Prostate gland (tissue), 2 donors: ENCODE measurements at places on chromosomes 16 and 17. TPM values are rescaled to one million over a fixed set of nuclear protein-coding genes. Genes with fewer than 3 reads are reported as not detected.

- DNase-seq: no peak
Observed at GRCh38 chr17:41814195-41814594, 1.4 kb downstream of the FKBP10 start.

DNA sequence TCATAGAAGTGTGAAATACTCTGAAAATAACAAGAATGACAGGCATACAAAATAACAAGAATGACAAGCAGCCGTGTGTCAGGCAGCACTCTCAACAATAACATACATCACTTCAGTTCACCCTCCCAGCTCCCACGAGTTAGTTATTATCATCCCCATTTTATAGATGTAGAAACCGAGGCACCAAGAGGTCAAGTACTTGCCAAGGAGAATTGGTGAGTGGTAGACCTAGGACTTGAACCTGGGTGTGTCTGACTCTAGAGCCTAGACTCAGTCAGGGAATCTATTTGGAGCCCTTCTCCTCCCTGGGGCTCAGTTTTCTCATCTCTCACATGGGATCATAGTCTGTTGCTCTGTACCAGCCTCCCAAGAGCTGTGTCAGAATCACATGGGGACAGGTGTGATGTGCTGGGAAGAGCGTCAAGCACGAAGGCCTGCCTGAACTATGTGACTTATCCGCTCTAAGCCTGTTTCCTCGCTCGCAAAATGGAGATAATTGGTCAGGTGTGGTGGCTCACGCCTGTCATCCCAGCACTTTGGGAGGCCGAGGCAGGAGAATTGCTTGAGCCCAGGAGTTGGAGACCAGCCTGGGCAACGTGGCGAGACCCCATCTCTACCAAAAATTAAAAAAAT lies 19.4 kb upstream of the PHOSPHO1 start:
- DNase-seq: no peak

- no peak for DNase-seq
Observed at GRCh38 chr16:76386784-76387183, 109.6 kb downstream of the CNTNAP4 start.

DNA sequence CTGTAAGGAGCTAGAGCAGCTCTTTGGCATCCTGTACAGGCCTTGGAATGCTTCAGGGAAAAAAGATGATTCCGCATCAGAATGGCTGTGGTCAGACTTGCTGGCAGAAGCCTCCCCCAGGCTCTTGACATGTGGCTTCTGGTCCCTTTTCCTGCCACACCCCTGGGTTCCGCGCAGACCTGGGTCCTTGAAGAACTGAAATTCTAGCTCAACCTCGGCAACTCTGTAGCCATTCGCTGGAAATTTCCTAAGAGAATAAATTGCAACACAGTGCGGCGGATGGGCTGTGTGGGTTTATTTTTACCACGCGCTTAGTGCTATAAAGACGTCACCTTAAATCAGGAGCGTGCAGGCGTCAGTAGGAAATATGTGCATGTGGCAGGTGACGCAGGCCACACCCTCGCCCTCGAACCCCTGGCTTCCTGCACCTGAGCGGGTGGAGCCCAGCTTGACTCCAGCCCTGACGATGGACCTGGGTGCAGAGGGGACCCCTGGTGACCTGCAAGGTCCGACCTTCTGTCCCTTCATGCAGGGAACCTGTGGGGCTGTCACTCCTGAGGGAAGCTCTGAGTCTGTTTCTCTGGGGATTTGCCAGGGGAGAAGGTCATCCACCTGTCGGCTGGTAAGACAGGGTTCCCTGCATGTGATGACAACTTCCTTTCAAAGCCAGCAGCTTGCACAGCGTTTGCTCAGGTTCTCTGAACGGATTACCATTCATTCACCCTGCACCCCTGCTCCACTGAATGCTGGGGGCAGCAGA lies 46.3 kb downstream of the METRNL start:
- DNase-seq: no peak

DNA sequence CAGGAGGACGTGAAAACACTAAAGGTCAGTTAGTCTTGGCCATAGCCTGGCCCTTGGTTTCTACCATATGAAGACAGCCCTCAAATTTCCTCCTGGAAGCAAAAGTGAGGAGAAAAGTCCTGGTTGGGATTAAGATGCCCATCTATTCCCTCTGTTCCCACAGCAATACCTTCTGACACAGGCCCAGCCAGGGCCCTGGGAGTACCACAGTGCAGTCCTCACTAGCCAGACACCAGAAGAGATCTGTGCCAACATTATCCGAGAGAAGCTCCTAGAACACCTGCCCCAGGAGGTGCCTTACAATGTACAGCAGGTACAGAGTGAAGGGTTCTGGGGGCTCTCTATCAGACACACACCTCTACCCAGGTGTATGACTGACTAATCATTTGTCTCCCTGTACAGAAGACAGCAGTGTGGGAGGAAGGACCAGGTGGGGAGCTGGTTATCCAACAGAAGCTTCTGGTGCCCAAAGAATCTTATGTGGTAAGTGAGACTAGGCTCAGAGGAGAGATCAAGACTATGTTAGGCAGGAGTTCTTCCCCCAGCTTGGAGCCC lies 4.1 kb downstream of the ERAL1 start:
- DNase-seq: no peak

- no peak for DNase-seq
Observed at GRCh38 chr16:4339909-4340308, 11.2 kb downstream of the PAM16 start.

- DNase-seq: peak; percentile 59
Observed at GRCh38 chr17:74210191-74211140, 2.9 kb upstream of the TTYH2 start.

- no peak for DNase-seq
Observed at GRCh38 chr17:77571155-77571981, 387.1 kb upstream of the TNRC6C start.

DNA sequence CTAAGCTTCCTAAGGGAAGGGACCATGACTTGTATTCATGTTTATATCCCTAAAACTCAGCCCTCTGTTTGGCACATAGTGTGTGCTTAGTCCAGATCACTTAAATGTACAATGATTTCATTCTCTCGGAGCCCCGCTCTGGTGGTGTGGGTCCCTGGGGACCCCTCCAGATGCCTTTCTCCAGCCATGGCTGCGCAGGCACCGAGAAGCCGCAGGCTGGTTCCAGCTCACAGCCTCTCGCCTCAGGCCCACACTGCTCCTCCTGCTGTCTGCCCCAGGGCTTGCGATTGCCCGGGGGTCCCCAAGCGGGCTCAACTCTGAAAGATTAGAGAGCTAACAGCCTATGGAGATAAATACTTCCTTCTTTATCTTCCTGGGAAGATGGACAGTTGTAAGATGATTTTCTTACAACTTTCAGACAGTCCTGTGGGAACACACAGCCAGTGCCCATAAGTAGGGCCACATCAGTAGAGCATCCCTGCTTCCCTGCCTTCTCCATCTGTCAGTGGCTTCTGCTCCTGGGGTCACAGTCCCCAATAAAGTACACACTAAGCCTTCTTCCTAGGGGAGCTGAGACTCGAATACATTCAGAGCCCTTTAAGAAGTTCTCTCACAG lies 66.2 kb downstream of the CENPV start:
- no peak for DNase-seq

GRCh38 chr17:3501344-3501743 lies 25.5 kb downstream of the ASPA start:
- DNase-seq: no peak

- peak; percentile 76 for DNase-seq
Observed at GRCh38 chr16:78461496-78462287, 362.2 kb downstream of the WWOX start.

GRCh38 chr17:45311760-45312476 lies 4.9 kb downstream of the MAP3K14 start:
- peak; percentile 53 for DNase-seq

DNA sequence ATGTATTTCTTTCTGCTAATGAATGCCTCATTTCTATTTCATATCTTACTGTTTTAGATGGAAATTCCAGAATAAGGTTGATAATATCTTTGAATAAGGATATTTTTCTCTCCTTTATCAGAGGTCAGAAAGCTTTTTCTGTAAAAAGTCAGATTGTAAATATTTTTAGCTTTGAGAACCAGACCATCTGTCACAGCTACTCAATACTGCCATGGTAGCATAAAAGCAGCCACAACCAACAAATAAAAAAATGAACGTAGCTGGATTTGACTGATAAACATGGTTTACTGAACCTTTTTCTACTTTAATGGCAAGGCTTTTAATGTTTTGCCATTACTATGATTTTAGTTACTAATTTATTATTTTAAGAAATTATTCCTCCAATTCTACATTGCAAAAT lies 217.4 kb upstream of the COX10 start:
- DNase-seq: no peak

- DNase-seq: no peak
Observed at GRCh38 chr16:75288181-75288580, 36.8 kb upstream of the BCAR1 start.

DNA sequence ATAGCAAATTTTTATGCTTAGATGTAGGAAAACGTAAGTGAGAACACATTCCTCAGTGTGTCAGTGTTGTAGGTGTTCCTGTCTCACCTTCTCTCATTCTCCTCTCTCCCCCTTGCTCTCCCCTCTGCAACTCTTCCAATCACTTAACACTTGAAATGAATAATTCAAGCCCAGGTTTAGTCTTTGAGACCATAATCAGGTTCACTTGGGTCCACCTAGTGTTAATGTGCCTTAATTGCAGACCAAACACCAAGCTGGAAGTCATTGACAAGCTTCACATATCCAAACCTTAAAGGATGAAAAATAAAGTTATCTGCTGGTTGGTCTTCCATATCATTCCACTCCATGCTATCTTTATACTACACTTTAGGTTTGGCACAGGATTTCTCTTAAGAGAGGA lies 37.0 kb downstream of the STXBP4 start:
- no peak for DNase-seq

DNA sequence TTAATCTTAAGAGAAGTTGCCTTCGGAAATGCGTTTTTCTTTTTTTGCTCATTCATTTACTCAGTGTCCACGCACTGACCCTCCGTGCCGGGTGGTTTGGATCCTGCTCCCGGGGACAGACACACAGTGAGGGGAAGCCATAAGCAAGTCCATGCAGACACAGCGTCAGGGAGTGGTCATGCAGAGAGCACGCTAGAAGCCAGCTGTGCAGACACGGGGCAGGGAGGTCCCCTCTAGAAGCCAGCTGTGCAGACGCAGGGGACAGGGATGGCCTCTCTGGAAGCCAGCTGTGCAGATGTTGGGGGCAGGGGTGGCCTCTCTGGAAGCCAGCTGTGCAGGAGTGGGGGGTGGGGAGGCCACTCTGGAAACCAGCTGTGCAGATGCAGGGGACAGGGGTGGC lies 4.8 kb downstream of the GAA start:
- DNase-seq: no peak

- no peak for DNase-seq
Observed at GRCh38 chr17:62822080-62822904, 14.2 kb upstream of the MARCHF10 start.

DNA sequence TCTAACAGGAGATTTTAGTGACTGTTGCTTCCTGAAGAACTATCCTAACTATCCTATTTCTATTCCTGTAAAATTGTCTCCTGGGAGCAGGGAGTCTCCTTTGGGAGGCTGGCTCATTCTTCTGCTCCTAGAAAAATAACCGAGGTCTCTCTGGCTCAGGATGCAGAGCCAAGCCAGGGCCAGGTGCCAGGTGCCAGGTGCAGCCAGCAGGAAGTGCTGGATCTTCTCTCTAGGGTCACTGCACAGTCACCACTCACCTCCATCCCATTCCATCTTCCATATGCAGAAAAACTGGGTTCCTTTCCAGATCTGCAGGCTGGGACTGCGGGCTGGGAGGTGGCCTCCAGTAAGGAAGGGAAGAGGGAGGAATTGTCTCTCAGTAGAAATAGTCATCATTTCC lies 3.8 kb upstream of the TMC7 start:
- DNase-seq: no peak

DNA sequence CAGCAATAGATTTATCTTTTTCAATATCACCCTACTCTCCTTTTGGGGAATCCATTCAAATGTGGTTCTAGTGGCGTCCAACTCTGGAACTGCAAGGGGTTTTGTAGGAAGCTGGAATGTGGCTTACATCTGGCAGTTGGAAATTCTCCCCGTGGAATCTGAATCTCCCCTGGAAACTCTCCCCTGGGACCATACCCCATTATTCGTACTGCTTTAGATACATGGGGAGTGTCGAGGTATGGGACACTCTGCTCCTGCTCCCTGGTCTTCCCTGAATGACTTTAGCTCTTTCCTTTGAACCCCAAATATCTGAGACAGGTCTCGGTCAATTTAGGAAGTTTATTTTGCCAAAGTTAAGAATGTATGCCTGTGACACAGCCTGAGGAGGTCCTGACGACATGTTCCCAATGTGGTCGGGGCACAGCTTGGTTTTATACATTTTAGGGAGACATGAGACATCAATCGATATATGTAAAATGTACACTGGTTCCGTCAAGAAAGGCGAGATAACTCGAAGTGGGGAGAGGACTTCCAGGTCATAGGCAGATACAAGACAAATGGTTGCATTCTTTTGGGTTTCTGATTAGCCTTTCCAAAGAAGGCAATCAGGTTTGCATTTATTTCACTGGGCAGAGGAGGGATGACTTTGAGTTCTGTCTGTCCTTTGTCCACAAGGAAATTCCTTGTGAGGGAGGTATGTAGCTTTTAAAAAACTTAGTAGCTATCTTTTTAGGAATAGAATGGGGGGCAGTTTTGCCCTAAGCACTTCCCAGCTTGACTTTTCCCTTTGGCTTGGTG lies 89.1 kb upstream of the CORO6 start:
- DNase-seq: no peak

- DNase-seq: no peak
Observed at GRCh38 chr16:70267516-70267915, 15.8 kb upstream of the EXOSC6 start.

DNA sequence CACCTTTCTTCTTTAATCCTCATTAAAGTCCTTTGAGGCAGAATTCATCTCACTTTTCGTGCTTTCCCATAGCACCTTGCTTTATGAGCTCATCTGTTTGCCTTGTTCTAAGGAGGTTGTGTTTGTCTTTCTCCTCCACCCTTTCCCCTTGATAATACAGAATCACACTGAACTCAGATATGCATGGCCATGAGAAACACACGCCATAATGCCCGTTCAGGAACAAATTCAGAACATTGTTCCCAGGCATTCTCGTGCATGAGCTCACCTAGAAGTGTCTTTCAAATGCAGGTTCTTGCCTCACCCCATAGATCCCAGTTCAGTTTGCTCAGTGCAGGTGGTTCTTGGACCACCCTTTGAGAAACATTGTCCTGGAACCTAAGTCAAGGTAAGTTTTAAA lies 71.1 kb downstream of the TMEM114 start:
- no peak for DNase-seq

GRCh38 chr16:11016524-11016988 lies 72.2 kb downstream of the CLEC16A start:
- DNase-seq: no peak

The HAS3 gene
- 4.5 TPM for total RNA-seq

The ARL6IP1 gene
- 298 TPM for total RNA-seq

The SLC6A2 gene
- total RNA-seq: 0.32 TPM

The ELMO3 gene
- 24.8 TPM for total RNA-seq

The CCDC144A gene
- 0.68 TPM for total RNA-seq
